ENCODE measurements at places on chromosomes 13 and 19.

GRCh38 chr13:114044486-114044885 lies 70.6 kb upstream of the C13orf46 start:
- DNase-seq, result no peak

- DNase-seq, result peak; percentile 98
These were observed 113.9 kb downstream of the CRYL1 start for GRCh38 chr13:20411638-20412342.

DNA sequence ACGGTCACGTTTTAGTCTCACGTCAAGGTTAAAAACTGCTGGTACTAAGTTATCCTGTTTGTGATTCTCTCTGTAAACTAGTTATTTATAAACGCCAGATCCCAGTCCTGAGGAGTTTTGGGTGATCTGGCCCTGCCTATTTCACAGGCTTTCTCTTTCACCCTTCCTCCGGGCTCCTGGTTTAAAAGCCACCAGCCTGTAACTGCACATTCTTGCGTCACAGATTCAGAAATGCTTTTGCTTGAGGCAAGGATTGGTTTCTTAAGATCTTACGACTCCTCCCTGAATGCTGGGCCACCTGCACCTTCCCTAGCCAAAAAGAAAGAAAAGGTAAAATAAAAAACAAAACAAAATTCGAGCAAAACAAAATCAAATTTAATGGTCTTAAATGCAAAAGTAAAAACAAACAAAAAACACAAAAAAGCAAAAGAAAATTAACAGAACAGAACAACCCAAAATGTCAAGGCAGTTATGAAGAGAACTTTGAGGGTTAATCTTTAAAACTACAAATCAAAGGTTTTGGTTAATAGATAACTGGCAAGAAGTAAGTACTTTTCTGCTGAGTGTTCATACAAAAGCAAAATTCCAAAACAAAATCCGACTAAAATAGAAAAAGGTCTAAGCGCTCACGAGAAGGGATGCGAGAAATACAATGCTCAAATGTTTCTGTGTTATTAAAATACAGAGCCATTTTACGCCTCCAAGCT lies 18.6 kb upstream of the TIMM44 start:
- no peak for DNase-seq

DNA sequence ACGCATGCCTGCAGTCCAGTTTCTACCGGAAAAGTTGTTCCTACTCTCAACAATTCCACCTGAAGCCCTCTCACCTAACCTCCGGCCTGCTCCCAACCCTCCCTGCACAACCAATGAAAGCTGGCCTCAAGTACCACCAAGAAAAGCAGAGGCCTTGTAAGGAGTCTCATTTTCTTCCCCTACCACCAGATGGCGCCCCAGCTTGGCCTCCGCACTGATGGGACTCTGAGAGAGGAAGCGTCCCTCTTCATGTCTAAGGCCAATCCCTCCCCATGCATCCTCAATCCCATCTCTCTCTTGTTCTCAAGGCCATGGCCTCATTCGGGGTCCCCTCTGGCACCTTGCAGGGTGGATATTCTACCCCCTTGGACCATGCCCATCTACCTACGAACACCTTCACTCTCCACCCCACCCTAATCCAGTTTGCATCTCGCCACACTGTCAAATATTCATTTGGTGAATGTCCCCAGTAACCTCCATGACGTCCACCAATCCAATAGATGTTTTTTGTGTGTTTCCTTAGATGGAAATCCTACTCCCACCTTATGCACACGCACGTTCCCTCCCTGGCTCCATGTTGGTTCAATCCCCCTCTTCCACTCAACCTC lies 412.8 kb downstream of the ZNF536 start:
- DNase-seq, result no peak

GRCh38 chr13:43054803-43055802 lies 31.7 kb downstream of the DNAJC15 start:
- DNase-seq, result no peak

GRCh38 chr13:97431171-97431764 lies 2.7 kb upstream of the RAP2A start:
- no peak for DNase-seq

GRCh38 chr13:44160591-44161191 lies 212.9 kb upstream of the SERP2 start:
- no peak for DNase-seq

GRCh38 chr13:36345438-36346221 lies 564 bp downstream of the SPART start:
- DNase-seq, result peak; percentile 73

DNA sequence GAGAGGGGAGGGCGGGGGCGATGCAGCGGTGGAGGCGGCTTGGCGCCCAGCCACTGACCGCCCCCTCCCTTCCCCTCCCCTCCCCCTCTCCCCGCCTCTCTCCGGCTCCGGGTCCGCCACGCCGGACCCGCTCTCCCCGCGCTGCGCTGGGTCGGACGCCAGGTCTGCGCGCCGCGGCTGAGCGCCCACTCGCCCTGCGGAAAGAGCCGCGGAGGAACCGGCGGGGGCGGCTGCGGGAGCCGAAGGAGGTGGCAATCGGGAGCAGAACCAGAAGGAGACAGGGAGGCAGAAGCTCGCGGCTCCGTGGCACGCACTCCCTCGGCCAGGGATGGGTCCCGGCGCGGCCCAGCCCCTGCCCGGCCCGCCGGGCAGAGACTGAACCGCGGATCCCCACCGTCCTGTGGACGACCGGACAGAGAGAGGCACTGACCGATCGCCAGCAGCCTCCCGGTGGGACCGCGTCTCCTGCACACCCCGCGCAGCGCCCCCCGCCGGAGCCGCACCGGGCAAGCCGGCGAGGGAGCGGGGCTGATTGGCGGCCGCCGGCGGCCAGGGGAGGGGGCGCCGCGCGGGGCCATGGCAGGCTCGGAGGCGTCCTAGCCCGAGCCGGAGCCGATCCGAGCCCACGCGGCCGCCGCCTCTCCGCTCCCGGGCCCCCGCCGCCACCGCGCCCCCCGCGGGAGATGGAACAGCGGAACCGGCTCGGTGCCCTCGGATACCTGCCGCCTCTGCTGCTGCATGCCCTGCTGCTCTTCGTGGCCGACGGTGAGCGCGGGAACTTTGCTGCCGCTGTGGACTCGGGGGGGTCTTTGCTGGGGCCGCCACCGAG lies at the start of gene VSTM2B:
TSS of gene VSTM2B (plus strand) at position 94 of the 829 bp plus-strand sequence. CDS start at position 684, 590 bp downstream.
- DNase-seq, result no peak

- DNase-seq, result no peak
These were observed 1.0 kb upstream of the GTF2F1 start for GRCh38 chr19:6393983-6394412.

- no peak for DNase-seq
These were observed 1.2 kb downstream of the HAUS8 start for GRCh38 chr19:17073869-17074633.

DNA sequence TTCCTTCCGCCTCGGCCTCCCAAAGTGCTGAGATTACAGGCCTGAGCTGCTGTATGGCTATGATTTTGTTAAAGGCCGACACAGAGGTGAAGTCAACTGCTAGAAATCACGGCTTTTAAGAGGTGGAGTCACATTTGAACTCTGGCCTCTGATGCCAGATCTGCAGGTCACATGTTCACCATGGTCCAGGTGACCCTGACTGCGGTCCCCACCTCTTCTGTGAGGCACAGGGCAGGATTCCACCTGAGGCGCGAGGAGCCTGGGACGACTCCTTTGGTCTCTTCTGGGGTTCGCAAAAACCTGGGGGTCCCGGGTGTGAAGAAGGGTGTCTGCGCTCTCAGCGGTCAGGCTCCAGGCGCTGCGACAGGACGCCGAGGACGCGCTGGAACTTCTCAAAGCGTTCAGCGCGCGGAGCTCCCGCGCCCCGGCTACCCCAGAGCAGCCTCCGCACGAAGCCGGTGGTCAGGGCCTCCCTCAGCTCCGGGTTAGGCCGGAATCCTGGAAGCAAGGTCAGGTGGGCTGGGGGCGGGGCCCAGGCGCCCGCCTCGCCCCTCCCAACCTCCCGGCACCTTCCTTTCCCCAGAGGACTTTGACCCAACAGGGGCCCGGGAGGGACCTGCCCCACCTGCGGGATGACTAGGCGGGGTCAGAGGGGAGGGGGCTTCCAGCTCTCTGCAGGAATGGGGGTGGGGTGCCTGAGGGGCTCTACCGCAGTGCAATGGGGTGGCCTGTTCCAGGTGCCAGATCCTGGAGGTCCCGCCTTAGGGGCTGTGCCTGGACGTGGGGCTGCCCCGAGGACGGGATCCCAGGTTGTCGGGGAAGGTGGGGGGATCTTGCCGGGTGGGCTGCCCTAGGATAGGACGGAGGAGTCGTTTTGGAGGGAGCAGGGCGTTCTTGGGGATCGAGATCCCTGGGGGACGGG lies 13.0 kb downstream of the TRIP10 start:
- DNase-seq, result no peak

DNA sequence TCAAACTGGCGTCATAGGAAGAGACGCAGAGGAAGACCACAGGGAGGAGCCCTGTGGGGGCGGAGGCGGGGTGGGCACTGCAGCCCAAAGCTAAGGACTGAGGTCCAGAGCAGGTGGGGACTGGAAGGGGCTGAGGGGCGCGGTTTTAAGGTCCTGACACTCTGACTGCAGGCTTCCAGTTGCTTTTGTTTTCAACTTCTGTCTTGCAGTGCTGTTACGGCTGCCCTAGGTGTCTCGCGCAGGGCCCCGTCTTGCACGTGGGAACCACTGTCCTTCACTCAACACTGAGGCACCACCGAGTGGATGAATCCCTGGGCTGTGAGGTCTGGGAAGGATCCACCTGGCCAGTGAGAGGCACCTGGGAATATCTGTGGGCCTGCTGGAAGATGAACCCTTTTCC lies 76.0 kb downstream of the TEX29 start:
- no peak for DNase-seq

GRCh38 chr13:20222553-20222952 lies 9.6 kb downstream of the GJB6 start:
- no peak for DNase-seq

DNA sequence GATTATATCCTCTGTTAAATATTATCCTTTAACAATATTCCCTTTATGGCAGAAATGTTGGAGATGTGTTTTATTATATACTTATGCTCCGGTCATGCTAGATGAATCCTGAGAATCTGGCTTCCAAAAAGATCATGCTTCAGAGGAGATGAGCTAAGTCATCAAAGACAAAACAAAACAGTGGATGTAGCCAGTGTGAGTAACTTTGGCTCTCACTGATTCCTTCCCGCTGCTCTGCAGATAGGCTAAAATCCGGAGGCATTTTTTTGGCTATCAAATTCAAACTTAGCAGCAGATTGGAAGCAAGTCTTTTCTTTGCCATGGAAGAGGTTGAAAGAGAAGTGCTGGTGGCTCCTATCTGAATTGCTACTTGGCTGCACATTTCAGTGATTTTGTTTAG lies 295.9 kb downstream of the GPC6 start:
- DNase-seq, result no peak

GRCh38 chr13:33032037-33032625 lies 15.9 kb downstream of the KL start:
- no peak for DNase-seq

DNA sequence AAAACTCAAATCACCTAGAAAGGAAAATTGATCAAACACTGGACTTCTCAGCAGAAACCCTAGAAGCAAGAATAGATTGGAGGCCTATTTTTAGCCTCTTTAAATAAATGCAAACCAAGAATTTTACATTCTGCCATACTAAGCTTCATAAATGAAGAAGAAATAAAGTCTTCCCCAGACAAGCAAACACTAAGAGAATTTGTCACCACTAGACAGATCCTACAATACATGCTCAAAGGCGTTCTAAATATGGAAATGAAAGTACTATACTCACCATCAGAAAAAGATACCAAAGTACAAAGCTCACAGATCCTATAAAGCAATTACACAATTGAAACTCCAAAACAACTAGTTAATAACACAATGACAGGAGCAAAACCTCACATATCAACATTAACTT lies 578.1 kb downstream of the UQCRFS1 start:
- DNase-seq, result no peak

DNA sequence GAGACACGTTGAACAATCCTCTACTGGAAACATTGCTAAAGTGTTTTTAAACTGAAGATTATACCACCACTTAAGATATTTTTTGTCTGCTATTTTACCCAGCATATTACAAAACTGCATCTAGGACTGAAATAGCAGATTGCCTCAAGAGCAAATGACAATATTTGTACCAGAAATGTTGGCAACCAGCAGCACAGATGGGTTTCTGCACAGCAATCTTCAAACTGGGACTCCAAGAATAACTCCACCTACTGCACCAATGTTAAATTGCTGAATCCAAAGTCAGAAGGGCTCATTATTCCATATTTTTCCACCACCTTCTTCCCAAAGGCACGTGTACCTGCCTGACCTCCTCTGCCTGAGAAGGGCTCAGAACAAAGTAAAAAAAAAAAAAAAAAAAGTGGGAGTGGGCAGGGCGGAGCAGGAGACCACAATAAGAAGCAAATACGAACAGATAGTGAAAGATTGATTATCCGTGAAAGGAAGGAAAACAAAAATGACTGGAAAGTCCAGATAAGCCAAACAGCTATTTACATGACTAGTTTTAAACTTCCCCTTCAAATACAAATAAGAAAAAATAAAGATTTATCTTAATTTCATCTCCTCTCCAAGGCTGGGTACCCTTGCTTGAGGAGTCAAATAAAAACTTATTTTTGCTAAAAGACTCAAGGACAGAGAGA lies 79.4 kb downstream of the FOXO1 start:
- DNase-seq, result no peak

DNA sequence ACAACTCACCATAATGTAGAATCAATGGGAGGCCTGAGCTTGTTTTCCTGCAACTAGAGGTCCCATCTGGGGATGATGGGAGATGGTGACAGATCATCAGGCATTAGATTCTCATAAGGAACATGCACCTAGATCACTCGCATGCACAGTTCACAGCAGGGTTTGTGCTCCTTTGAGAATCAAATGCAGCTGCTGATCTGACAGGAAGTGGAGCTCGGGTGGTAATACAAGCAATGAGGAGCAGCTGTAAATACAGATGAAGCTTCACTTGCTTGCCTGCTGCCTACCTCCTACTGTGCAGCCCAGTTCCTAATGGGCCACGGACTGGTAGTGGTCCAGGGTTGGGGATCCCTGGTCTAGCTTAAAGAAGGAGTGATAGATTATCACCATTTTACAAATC lies 33.0 kb downstream of the KPNA3 start:
- DNase-seq, result no peak

DNA sequence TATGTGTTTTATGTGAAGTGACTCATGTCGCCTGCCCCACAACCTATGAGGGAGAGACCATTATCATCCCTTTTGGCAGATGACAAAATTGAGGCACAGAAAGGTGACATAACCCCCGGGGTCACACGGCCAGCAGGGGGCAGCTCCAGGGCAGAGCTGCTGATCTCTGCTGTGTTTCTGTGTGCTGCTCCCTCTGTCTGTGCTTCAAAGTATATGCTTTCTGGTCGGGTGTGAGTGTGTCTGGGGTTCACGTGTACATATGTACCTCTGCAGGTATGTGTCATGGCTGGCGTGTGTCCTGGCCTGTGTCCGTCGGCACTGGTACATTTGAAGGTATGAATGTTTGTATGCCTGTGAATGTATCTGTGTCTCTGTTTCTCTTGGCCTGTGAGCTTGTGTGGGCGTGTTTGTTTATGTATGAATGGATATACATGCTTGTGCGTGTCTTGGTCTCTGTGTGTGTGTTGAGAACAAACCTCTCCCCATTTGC lies 7.1 kb downstream of the LIPE start:
- peak; percentile 6 for DNase-seq

DNA sequence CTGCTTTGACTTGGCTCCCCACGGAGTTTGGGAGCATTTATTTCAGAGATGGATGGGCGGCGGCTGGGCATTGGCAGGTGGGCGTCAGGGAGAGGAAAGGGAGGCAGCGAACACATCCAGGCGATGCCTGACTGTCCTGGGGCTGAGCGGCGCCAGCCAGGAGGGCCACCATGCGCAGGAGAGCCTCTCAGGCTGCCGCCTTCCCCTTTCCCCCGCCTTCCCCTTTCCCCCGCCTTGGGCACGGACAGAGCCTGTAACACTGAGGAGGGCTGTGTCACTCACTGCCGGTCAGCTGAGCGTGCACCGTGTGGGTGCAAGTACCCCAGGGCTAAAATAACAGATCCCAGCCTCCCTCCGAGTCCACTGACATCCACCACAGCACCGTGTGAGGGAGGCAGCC lies 11.4 kb downstream of the MCF2L start:
- DNase-seq, result no peak
